Activated CD8-positive, alpha-beta T cell treated with anti-CD3 and anti-CD28 coated beads, Interleukin-2, amount 10 ng/mL, durations not matched to agents 7 days and 5 days (primary cell): ENCODE measurements at places on chromosomes 5 and 9.

DNA sequence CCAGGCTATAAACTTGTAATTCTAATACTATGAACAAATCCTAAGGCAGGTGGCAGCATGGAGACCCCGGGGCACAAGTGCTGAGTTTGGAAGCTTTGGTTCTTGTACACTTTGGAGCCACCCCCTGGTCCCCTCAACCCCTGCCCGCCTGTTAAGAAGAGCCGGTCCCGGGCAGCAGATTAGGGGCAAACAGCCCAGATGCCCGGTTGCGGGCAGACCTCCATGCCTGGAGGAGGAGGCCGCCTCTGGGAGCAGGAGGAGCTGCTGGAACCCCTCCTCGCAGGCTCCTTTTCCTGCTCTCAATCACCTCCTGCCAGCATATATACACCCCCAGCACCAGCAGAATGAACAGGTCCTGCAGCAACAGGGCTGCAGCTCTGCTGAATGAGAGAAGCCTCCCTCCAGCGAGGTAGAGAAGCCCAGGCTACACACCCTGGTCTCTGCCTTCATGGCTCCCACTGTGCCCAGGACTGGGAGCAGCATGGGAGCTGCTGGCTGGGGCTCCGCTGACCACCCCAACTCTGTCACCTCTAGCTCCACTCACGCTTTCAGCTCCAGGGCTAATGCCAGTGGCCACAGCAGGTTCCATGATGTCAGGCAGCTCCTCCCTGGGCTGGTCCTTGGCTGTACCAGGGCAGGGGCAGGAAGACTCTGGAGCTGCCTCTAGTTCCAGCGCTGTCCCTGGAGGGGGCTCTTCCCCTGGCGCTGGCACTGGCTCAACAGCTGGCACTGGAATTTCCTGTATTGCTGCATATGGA lies 1713.5 kb upstream of the ACO1 start:
- H3K27ac ChIP-seq = no peak overlapping the region
- no peak overlapping the region for H3K4me3 ChIP-seq
- H3K36me3 ChIP-seq = no peaks in the 10 kb centered on the region

DNA sequence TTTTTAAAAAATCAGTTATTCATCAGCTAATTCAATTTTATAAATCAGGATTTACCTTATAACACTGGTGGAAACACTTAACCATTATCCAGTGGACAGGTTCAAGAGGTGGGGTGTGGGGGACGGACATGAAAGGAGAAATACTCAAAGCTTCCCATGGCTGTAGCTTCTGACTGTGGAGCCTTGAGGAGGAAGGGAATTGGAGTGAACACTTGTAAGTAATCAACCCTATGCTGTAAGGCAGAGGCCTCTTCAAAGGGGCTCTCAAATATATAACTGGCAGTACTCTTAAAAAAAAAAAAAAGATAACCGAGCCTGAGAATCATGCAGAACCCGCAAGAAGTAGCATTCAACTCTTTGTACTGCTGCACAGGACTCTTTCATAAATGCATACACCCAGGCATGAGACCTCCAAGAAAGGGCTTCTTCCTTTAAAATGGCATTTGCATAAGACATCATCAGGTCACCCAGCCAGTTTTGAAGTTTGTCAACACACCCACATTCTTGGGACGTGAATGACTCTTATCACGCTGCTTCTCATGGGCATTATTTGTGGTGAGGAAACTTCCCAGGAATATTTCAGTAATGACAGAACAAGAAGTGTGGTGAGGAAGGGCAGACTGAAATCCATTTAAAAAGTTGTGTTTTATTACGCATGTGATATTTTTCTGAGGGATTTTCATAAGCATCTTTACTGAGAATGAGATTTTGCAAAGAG lies 8.1 kb downstream of the OSMR start:
- no peak overlapping the region for H3K4me3 ChIP-seq
- no peaks in the 10 kb centered on the region for H3K36me3 ChIP-seq
- peaks cover 14% of the 10 kb centered on the region for H3K27me3 ChIP-seq

DNA sequence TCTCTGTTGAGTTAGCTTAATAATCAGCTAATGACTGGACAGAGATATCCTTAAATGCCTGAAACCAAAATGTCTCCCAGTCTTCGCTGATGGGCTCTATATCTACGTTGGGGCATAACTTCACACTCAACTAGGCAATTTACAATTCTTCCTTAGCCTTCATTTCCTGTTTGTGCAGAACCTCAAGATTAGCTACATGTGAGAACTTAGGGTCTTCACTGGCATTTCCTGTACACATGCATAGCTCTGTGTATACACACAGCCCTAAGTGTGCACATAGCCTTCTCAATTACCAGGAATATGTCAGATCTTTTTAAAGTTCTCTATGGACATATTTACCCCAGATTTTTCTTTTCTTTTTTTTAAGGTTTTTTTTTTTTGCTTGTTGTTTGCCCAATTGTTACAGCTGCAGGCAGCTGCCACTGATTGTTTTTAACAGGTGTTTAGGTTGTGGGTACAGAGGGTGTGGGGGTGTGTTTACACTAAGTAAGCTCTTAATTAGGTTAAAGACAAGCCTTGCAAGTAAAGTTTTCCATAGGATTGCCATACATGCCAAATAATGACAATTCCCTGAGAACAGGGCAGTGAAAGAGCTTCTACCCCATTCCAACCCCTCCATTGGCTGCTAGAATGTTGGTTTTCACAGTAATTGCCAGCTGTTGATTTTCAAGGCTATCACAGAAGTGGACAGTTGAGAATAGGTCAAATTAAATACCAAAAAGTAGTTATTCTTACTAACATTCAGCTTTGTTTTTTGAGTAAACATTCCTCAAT lies 441.0 kb downstream of the TLE4 start:
- no peak overlapping the region for H3K27ac ChIP-seq
- no peaks in the 10 kb centered on the region for H3K4me1 ChIP-seq
- no peak overlapping the region for H3K4me3 ChIP-seq
- no peaks in the 10 kb centered on the region for H3K27me3 ChIP-seq
- no peak for DNase-seq

DNA sequence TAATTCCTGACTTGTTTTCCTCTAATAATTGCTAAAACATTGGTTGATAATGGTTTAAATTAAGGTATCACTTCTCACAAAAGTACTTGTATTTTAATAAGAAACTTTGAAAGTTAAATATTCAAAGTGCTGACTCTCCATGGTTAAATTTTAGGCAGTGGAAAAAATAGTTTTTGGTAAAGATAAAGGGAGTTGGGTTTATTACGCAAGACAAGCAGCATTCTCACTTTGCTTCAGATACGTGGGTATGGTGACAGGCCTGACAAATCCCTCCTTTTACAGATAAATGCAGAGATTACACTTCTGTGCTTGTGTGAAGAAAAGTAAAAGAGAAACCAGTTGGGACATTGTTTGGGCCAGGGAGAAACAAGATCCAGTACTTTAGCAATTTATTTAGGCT lies 14.5 kb upstream of the FAM170A start:
- no peak for DNase-seq
- peaks cover 4% of the 10 kb centered on the region for H3K27me3 ChIP-seq
- no peaks in the 10 kb centered on the region for H3K4me1 ChIP-seq
- H3K27ac ChIP-seq = no peak overlapping the region
- no peak overlapping the region for H3K4me3 ChIP-seq
- H3K36me3 ChIP-seq = no peaks in the 10 kb centered on the region

GRCh38 chr9:23665635-23666034 lies 160.4 kb downstream of the ELAVL2 start:
- no peaks in the 10 kb centered on the region for H3K27me3 ChIP-seq
- no peaks in the 10 kb centered on the region for H3K36me3 ChIP-seq
- no peak for DNase-seq
- H3K4me3 ChIP-seq = no peak overlapping the region

GRCh38 chr9:135743546-135744332 lies 41.8 kb downstream of the KCNT1 start:
- no peak overlapping the region for H3K27ac ChIP-seq
- H3K27me3 ChIP-seq = no peaks in the 10 kb centered on the region
- DNase-seq = no peak
- no peak overlapping the region for H3K4me3 ChIP-seq

DNA sequence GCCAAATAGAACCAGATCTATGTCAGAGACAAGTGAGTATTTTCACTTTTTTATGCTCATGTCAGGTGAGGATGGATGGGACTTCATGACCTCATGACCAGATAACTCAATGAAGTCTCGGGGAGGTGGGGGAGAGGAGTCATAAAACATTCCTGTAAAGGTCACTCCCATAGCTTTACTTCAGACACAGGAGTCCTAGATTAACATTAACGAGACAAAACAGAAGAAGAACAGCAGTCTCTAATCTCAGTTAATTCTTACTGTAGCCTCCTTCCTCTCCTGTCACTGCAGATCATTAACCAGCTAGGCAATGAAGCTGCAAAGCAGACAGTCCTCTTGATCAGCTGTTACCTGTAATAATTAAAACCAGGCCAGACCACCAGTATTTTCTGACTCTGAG lies 11.2 kb downstream of the CRHBP start:
- no peaks in the 10 kb centered on the region for H3K36me3 ChIP-seq
- peaks cover 19% of the 10 kb centered on the region for H3K4me1 ChIP-seq
- no peak overlapping the region for H3K4me3 ChIP-seq

DNA sequence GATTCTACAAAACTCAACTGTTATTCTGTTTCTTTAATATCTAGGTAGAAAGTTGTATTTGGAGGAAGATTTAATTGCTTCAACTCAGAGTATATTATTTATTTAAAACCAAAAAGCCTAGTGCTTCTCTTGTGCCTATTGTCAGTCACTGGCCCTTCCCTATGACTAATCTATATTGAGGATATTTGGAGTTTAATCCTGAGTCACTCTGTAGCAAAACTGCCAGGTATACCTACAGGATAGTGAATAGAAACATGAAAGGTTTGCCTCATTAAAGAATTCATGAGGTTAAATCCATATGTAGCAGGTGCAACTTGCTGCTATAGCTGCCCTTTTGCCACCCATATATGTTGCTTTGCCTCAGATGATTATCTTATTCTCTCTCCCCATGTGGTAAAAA lies 15.1 kb downstream of the PLK2 start:
- no peak overlapping the region for H3K27ac ChIP-seq
- no peak overlapping the region for H3K4me3 ChIP-seq
- H3K36me3 ChIP-seq = no peaks in the 10 kb centered on the region
- peaks cover 3% of the 10 kb centered on the region for H3K27me3 ChIP-seq
- no peaks in the 10 kb centered on the region for H3K4me1 ChIP-seq

DNA sequence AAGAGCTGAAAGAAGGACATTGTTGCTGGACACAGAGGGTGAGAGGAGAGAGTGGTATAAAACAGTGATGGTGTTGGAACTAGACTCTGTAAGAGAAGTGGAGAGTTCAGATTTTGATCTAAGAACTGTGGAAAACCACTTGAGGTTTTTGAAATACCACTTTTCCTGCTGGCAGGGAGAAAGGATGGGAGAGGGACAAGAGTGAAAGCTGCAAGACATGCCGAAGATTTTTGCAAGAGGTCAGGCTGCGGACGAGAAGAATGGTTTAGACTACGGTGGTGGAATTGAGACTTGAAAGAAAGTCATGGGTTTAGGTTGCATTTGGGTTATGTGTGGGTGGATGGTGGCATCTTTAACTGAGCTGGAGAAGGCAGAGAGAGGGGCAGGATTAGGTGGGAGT lies 202.2 kb upstream of the RPS23 start:
- DNase-seq = no peak
- no peaks in the 10 kb centered on the region for H3K36me3 ChIP-seq
- H3K27me3 ChIP-seq = peaks cover 16% of the 10 kb centered on the region
- no peak overlapping the region for H3K4me3 ChIP-seq
- no peaks in the 10 kb centered on the region for H3K4me1 ChIP-seq
- H3K27ac ChIP-seq = no peak overlapping the region

DNA sequence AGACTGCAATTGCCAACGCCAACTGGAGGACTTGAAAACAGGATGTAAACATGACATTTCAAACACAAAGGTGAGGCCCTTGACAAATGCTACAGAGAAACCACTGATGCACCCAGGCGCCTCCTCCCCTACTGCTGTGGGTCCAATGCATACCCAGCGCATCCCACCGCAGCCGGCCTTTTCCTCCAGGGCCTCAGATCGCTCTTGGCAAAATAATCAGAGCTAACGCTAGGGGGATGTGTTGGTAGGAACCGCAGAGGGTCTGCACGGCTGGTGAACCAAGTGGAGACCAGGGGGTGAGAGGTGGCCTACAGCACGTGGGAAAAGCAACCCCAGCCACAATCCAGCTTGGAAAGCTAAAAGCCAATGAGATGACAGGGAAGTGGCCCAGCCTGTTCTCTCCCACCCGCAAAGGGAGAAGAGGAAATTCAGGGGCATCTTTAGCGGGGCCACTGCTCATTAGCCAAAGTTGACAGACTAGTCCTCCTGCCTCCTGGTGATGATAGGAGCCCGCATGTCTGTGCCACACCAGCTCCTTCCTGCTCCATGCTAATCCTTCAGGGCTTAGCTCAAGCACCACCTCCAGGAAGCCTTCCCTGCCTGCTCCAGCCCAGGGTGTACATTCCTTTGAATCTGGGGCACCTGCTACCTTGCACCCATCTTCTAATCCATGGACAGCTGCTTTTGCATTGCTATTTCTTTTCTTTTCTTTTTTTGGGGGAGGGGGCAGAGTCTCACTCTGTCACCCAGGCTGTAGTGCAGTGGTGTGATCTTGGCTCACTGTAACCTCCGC lies 5.9 kb downstream of the FAM163B start:
- H3K4me1 ChIP-seq = peaks cover 10% of the 10 kb centered on the region
- DNase-seq = no peak
- no peak overlapping the region for H3K27ac ChIP-seq
- H3K4me3 ChIP-seq = no peak overlapping the region
- no peaks in the 10 kb centered on the region for H3K36me3 ChIP-seq

GRCh38 chr5:80275347-80275746 lies 19.5 kb upstream of the SERINC5 start:
- no peaks in the 10 kb centered on the region for H3K36me3 ChIP-seq
- peak; percentile 50 for DNase-seq
- H3K4me1 ChIP-seq = peaks cover 21% of the 10 kb centered on the region
- H3K4me3 ChIP-seq = no peak overlapping the region

DNA sequence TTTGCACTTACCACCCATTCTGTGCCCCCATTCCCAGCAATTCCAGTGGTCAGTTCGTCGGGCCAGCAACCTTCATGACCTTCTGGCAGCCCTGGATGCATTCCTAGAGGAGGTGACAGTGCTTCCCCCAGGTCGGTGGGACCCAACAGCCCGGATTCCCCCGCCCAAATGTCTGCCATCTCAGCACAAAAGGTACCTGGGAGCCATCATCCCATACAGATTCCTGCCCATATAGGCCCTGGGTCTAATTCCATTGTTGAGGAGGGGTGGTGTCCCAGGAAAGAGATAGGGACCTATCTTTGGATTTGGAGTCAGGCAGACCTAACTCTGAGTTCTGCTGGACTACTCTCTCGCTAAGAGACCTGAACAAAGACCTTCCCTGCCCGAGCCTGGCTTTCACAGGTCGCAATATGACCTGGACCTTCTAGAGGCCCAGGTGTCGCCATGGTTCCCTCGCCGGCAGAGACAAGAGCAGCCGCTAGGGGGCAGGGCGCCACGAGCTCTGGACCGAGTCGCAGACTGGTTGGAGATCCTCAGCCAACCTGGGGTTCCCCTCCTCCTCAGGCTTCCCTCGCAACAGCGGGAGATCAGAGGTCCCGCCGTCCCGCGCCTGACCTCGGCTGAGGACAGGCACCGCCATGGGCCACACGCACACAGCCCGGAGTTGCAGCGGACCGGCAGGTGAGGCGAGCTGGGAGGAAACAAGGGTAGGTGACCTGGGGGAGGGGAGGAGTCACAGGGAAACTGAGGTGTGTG lies 3.1 kb downstream of the SLC4A9 start:
- DNase-seq = peak; percentile 89
- H3K36me3 ChIP-seq = no peaks in the 10 kb centered on the region
- H3K4me3 ChIP-seq = peak overlapping the region; percentile 71

- no peak for DNase-seq
- no peaks in the 10 kb centered on the region for H3K36me3 ChIP-seq
- no peak overlapping the region for H3K27ac ChIP-seq
- H3K4me1 ChIP-seq = no peaks in the 10 kb centered on the region
These were observed 105.1 kb upstream of the SLC25A48 start for GRCh38 chr5:135729321-135729786.

- H3K4me3 ChIP-seq = no peak overlapping the region
- no peaks in the 10 kb centered on the region for H3K4me1 ChIP-seq
- no peak for DNase-seq
These were observed 167.3 kb upstream of the MOCS2 start for GRCh38 chr5:53276825-53277224.
